ENCODE measurements at places on chromosomes 16 and 17. TPM values are rescaled to one million over a fixed set of nuclear protein-coding genes. Genes with fewer than 3 reads are reported as not detected.

DGKE gene
- 2.3 TPM for total RNA-seq

NECAB2 gene
- not detected for total RNA-seq

GRAP gene
- 0.34 TPM for total RNA-seq

ABCC1 gene
- total RNA-seq, result 142 TPM

PYDC1 gene
- not detected for total RNA-seq

KCNAB3 gene
- 0.26 TPM for total RNA-seq

NAGS gene
- 2.2 TPM for total RNA-seq

LGALS9C gene
- not detected for total RNA-seq

HOXB1 gene
- not detected for total RNA-seq

LRRC37A gene
- 1.7 TPM for total RNA-seq
